Effector CD8-positive, alpha-beta T cell (primary cell): ENCODE measurements at places on chromosomes 2 and 18.
A peak's percentile ranks its signal among the peaks of the same experiment; 100 is the strongest.

DNA sequence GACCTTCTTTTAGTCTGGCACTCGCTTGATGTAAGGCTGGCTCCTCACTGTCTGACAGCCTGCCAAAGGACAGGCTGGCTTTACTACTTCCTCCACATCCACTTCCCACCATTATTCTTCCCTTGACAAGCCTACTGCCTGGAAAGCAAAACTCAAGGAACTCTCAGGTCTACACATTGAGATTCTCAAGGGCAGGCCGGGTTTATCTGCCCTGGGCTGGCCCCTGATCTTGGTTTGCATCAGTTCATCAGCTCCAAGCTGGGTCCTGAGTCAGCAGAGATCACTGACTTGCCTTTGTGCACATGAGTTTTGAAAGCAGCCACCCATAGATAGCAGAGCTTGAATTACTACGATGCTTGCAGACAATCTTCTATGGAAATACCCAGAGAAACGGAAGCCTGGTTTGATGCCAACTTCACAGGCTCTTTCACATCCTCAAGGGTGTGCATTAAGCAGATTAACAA lies 53.9 kb downstream of the KCTD18 start:
- no peak for DNase-seq

GRCh38 chr2:175864137-175864850 lies 137.8 kb downstream of the LNPK start:
- DNase-seq = no peak

DNA sequence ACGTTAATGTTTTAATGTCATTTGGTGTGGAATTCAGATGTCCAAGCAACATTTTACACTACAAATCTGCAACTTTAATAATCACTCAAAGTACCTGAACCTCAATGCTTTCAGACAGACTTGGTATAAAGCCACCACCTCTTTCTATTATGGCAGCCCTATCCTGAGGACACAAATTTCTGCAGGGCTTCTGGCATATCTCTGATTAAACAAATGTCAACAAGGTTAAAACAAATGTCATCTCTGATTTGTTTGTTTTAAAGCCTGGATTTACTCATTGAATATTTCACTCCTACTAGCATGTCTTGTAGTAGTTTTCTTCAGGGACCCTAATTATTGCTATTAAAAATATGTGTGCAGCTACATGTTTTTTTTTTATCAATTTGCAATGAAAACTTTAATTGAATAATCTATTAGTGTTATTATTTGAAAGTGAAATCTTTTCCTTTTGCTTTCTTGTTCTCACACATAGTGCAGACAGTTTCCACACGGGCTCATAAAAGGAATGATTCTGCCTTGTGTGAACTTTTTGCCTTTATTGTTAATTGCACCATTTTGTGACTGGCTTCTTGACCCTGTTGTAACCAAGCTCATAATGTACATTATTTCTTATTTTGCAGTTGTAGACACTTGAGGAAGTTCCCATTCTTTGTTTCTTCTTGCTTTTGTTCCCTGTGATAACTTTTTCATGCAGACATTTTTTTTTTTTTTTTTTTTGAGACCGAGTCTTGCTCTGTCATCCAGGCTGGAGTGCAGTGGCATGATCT lies 30.1 kb downstream of the IL37 start:
- no peak for DNase-seq

GRCh38 chr2:209331291-209331844 lies 92.5 kb upstream of the MAP2 start:
- DNase-seq = no peak

DNA sequence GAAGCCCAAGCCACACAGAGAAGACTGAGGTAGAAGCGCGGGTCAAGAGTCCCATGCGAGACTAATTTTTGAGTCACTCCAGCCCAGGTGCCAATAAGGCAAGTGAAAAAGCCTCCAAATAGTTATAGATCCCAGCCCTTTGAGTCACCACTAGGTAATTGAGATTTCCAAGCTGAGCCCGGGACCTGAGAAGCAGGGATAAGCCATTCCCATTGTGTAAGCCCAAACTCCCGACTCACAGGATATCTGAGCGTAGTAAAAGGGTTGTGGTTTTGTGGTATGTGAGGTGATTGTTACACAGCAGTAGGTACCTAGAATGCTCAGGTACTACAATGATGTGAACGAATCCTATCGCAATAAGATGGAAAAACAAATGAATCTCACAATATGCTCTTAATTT lies 560.7 kb downstream of the DSC3 start:
- no peak for DNase-seq

DNA sequence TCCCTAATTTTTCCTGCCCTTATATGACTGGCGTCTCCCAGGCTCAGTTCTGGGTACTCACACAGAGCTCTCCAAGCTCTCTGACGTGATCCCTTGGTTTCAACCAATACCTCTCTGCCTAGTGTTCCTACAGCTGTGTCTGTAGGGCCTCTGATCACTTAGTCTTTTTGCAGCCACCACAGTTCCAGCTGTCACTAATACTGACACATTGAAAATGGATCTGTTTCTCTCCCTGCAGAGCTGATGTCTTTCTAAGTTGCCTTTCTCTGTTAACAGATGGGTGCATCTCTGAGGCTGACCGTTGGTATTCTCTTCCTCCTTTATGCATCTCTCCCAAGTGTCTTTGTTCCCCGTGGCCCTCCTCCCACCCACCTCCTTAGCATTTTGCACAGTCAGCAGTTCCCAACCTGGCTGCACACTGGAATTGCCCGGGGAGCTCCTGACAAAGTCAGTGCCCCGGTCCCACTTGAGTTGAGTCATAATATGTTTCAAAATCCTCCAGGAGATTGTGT lies 62.5 kb downstream of the CERS6 start:
- no peak for DNase-seq

GRCh38 chr2:33529771-33530481 lies 53.5 kb downstream of the RASGRP3 start:
- DNase-seq = no peak

DNA sequence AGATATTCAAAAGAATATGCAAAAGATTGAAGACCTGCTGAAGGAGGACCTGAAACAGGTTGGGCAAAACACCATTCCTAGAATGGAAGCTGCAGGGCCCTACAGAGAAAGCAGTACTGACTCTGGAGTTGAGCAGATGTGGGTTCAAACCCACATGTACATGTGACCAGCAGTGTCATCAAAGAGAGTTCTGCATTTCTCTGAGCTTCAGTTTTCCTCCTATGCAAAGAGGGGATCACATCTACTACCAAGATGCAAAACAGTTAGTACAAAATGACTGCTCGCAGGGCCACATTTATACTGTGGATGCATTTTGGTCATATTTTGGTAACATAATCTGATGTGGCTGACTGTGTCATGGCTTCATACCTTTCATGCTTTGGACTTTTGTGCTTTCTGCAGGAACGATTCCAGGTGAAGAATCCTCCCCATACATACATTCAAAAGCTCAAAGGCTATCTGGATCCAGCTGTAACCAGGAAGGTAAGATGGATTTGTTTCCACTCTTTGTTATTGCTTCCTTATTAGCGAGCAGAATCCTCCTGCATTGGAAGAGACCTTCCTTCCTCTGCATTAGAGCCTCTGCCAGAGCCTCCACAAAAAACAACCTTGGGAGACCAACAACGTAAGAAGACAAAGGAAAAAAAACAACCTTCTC lies 174.8 kb downstream of the PRPF40A start:
- DNase-seq = no peak

DNA sequence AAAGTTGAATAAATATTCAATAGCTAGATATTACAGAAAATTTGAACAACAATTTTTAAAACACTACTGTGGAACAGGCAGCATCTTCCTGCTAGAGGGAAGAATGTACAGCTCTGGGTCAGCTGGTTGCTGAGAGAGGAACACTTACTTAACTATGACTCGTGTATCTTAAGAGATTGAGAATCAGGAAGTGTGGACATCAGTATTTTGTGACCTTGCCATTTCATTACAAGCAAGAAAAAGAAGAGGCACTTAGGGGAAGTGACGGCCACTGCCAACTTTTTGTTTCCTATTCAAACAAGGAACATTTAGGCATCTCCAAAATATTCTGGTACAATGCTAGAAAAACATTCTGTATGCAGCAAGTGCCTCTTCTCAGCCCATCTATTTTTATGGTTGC lies 45.9 kb downstream of the ITPRID2 start:
- no peak for DNase-seq

- no peak for DNase-seq
These were observed 16.3 kb upstream of the ITGAV start for GRCh38 chr2:186573531-186573930.

DNA sequence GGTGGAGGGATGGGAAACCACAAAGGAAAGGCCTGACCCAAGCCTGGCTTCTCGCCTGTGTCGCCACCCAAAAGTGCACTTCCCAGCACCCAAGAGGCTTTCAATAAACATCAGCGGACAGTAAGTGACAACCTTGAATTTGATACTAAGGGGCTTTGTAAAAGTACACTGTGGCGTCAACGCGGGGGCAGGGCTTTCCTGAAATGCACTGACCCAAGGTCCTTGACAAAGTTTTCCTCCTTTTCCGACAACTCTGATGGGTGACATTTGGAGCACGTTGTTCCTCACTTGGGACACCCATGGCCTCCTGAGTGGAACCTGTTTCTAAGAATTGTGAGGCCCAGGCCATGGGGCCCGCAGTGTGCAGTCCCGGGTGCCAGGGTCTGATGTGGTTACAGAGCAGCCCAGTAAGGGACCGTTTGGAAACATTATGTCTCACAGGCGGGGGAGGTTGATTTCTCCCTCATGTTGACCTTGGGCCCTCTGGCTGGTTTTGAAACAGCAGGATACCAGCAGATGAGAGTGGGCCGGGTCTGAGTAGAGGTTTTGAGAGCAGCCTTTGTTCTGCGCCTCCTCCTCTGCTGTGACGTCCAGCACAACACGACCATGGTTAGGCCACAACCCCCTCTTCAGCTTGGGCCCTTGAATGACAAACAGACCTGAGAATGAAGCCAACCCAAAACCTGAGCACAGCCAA lies 2.8 kb upstream of the ZBTB14 start:
- DNase-seq = no peak

DNA sequence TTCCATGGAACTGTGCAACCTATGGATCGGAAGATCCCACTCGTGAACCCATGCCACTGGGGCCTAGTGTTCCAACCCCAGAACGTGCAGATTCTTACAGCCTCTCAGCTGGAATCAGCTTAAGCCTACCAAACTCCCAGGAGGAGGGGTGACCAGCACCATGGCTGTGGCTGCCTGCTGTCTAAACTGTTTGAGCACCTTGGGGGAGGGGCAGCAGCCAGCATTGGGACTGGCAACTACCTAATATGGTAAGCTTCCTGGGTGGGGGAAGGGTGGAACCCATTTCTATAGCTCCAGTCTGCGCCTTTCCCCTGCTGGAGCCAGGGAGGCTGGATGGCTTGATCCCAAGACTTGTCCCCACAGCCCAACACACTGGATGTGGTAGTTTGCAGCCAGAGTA lies 10.7 kb upstream of the POLE4 start:
- no peak for DNase-seq

DNA sequence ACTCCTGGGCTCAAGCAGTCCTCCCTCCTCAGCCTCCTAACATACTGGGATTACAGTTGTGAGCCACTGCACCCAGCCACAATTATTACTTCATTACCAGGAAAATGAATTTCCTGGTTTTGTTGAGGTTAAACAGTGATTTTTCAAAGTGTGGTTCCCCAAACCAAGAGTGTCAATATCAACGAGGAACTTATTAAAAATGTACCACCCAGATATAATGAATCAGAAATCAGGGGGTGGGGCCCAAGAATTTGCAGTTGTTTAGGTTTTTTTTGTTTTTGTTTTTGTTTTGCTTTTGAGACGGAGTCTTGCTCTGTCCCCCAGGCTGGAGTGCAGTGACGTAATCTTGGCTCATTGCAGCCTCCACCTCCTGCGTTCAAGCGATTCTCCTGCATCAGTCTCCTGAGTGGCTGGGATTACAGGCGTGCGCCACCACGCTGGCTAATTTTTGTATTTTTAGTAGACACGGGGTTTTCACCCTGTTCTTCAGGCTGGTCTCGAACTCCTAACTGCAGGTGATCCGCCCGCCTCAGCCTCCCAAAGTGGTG lies 94.1 kb downstream of the WDSUB1 start:
- DNase-seq = no peak

DNA sequence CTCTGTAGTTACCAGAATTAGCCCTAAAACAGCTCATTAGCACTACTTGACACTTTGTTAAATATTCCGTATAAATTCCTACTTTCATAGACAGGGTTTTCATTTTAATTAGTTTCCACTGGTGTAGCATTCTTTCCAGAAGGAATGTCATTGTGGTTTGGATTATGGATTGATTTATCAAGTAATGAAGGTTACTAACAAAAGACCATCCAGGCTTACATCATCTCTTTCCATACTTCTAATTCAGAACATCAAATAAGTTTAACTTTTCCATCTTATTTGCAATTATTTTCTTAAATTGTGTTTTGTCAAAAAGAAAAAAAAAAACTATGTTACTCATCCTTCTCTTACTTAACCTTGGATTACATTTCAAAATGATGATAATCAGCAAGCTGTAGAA lies 231.8 kb upstream of the SPOPL start:
- DNase-seq = no peak

DNA sequence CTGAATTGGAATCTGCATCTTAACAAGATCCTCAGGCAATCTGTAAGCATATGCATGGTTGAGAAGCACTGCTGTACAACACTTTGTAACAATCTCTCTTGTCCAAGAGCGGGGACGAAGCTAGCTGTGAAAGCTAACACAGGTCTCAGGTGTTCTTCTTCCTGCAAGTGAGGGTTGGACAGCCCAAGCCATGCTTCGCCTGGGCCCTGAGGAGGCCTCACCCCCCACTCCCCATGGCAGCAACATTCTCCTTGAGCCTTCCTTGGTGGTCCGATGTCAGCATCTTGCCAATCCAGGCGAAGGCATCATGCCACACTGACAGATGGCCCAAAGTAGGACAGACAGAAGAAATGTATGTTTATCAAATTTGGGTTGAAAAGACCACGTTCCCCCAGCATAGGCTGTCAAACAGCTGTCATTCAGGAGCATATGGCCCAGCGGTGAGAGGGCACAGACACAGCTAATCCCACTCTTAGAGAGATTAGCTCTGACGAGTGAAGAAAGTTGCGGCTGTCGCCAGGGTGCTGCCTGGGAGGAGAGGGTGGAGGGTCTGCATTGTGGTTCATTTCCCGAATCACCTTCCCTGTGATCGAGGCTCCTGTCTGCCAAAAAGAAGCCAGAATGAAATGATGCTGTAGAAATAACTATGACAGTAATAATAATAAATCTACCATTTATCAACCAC lies 344.7 kb downstream of the MYCN start:
- DNase-seq = no peak

GRCh38 chr2:64840426-64840881 lies 148.7 kb upstream of the SLC1A4 start:
- no peak for DNase-seq

GRCh38 chr2:28567061-28567471 lies 71.2 kb downstream of the PLB1 start:
- peak; percentile 48 for DNase-seq

- DNase-seq = no peak
These were observed 17.6 kb downstream of the IFT172 start for GRCh38 chr2:27471961-27472360.

- DNase-seq = no peak
These were observed 32.4 kb downstream of the NGEF start for GRCh38 chr2:232980683-232981082.

- DNase-seq = no peak
These were observed 839.9 kb downstream of the BCL11A start for GRCh38 chr2:59713577-59713976.
